ENCODE measurements at places on chromosomes 12 and 14.

GRCh38 chr14:102733326-102733725 is 43.9 kb upstream of the TRAF3 start:
- no peak for DNase-seq

GRCh38 chr14:53714495-53715192 is 242.0 kb downstream of the BMP4 start:
- DNase-seq, result no peak

- DNase-seq, result no peak
Measured at GRCh38 chr12:5459051-5459782, 27.3 kb downstream of the NTF3 start.

DNA sequence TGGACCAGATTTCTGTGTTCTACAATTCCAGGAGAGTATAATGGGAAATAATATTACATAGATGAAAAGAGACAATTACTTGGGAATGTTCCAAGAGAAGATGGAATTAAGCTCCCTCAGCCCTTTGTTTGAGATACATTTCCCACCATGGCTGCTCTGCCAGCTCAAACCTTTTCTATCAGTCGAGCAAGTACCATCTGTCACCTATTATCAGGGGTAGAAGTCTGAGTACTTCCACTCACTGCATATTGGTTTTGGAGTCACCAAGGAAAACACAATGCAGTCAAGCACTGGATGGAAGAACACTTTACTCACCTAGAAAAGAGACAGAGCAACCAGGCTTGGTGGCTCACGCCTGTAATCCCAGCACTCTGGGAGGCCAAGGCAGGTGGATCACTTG is 270.4 kb upstream of the FAR2 start:
- DNase-seq, result no peak

DNA sequence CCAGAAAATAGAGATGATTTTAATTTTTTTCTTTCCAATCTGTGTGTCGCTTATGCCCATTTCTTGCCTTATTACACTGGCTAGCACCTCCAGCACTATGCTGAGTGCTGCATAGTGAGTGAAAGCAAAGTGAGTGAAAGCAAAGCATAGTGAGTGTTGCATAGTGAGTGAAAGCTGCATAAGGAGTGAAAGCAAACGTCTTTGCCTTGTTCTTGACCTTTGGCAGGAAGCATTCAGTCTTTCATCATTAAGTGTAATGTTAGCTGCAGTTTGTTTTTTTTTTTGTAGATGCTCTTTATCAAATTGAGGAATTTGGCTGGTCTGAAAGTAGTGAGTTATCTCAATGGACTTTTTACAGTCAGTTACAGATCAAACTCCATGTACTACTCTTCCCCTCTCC is 6.9 kb upstream of the CORO1C start:
- no peak for DNase-seq

DNA sequence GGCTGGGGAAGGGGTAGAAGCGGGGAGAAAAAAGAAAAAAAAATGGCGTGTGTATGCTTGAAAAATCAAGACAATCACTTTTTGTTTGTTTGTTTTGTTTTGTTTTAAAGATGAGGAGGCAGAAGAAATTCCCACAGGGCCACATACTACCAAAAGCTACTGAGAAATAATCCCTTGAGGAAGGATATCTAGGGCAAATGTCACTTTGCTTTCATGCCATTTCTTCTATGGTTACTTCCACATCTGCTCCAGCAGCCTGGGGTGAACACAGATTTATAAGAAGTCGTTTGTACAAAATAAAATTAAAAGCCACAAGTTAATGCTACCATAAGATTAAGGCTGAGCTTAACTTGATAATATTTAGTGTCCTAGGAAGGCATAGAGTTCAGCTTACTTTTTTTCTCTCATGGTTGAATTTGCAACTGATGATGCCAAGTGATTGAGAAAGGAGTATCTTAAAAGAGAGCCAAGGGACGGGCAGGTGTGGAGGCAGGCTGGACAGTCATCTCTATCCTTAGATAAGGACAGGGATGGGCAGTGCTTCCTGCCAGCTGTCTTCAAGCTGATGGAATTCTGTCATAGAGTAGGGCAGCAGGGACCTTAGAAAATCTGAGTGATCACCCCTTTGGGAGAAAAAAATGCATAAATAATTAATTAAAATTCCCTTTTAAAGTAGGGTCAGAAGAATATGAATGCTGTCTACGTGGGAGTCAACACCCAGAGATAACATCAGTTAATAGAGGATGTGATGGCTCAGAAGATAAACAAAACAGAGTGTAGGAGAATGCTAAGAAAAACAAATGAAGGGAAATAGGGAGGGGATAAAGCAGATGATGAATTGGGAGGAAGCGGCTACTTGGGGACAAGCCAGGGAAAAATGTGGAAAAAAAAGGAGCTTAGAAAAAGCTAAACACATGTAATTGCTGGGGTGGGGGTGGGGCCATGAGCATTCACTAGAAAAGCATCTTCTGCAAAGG is 57.1 kb downstream of the DYRK2 start:
- DNase-seq, result no peak

- DNase-seq, result no peak
Measured at GRCh38 chr12:570921-571794, 92.1 kb downstream of the NINJ2 start.

DNA sequence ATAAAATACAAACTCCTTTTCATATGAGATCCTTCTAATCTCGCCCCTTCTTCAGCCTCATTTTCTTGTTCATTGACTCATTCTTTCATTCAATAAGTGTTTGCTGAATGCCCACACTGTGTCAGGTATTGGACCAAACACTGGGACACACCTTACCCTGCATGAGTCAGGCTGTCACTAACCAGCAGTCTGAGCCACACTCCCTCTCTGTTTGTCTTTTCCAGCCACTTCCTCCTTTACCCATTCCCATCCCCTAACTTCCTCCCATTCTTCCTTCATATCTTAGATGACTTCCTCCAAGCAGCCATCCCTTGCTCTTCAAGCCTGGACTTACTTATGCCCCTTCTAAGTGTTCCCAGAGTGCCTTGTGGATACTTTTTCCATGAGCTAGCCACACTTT is 27.0 kb upstream of the HIF1A start:
- no peak for DNase-seq

- no peak for DNase-seq
Measured at GRCh38 chr12:122385171-122386016, 37.1 kb downstream of the CLIP1 start.

DNA sequence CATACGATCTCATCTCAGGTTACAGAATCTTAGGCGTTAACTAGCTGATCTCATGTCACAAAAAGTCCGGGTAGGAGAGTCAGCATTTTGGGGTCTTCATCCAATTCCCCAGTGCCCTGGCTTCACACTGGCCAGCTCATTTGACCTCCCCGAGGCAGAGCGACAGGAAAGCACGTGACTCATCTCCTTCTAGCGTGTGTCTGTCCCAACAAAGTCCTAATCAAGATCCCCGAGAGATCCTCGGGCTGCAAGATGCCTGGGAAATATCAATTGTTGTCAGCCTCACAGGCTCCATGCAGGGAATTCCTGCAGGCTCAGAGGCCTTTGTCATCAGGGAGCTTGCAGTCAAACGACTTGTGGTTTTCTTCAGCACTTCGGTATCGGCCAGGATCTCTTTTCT is 57.5 kb downstream of the ZNF664 start:
- DNase-seq, result no peak

GRCh38 chr12:85489194-85489593 is 209.2 kb downstream of the ALX1 start:
- DNase-seq, result no peak

GRCh38 chr12:47014474-47014873 is 64.9 kb upstream of the PCED1B start:
- DNase-seq, result no peak

GRCh38 chr12:4119157-4119761 is 154.3 kb upstream of the CCND2 start:
- DNase-seq, result no peak

GRCh38 chr12:47303207-47303606 is 223.4 kb upstream of the AMIGO2 start:
- no peak for DNase-seq

DNA sequence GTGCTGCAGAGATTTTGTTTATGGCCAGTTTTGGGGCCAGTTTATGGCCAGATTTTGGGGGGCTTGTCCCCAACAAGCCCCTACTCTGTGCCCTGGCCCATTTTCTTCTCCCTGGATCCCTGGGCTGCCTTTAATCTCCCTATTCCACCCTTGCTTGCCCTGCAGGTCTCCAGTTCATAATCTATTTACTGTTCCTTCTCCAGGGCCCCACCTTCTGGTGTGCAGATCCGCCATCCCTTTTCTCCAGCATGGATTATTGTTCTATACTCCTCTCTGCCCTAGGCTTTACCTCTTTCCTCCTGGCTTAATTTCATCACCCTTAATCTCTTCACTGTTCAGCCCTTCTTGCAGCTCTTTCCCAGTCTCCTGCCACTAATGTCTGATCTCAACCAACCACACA is 26.0 kb upstream of the NUDT4 start:
- no peak for DNase-seq

GRCh38 chr14:61253064-61253738 is 27.9 kb downstream of the TMEM30B start:
- DNase-seq, result no peak

- DNase-seq, result no peak
Measured at GRCh38 chr12:94269316-94269999, 121.1 kb downstream of the PLXNC1 start.

DNA sequence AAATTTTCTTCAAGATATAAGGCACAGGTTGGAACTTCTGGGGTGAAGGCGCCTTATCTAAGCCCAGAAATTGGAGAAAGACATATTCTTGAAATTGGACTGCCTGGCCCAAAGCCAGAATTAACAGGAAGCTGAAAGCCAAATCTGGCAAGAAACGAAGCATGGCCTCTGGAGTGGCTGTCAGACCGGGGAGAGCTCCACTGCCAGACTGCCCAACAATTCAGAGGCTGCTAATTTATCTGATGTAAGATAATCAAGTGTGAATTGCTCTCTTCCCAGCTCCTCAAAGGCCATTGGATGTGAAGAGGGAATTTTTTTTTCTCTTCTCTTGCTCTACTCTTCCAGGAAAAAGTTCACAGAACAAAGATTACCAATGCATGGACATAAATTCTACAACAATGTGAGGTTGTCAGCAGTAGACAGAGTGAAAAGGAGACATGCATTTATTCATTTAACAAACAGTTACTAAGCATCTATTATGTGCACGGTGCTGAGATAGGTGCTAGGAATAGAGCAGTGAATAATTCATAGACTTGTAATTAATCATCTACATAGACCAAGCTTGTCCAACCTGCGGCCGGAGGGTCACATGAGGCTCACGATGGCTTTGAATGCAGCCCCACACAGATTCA is at the start of gene GDF3:
TSS of gene GDF3 (minus strand) at position 210 of the 632 bp plus-strand sequence. CDS start at position 163, 47 bp downstream.
- DNase-seq, result no peak

DNA sequence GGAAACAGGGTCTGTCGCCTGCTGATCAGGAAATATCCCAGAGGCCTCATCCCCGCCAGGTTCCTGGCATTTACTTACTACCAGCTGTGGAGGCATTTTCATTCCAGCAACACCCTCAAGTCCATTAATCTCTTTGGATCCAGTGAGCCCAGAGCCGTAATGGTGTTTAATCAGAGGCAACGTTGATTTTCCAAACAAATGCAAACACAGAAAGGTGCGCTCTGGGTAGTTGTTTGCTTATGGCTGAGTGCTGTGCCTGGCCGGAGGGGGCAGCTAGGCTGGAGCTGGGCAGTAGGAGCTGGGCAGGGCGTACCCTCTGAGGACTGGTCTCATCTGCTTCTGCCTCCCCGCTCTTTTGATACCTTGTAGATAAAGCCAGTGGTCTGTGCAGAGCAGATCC is 110.6 kb downstream of the ADCK1 start:
- no peak for DNase-seq

GRCh38 chr12:19045426-19045825 is 84.1 kb upstream of the PLEKHA5 start:
- DNase-seq, result no peak

GRCh38 chr14:90995785-90996184 is 64.7 kb downstream of the RPS6KA5 start:
- no peak for DNase-seq

GRCh38 chr12:62291864-62292760 is 31.9 kb downstream of the USP15 start:
- no peak for DNase-seq

- DNase-seq, result no peak
Measured at GRCh38 chr12:4223273-4223845, 50.2 kb upstream of the CCND2 start.

- DNase-seq, result no peak
Measured at GRCh38 chr12:28164644-28165275, 25.5 kb upstream of the CCDC91 start.

DNA sequence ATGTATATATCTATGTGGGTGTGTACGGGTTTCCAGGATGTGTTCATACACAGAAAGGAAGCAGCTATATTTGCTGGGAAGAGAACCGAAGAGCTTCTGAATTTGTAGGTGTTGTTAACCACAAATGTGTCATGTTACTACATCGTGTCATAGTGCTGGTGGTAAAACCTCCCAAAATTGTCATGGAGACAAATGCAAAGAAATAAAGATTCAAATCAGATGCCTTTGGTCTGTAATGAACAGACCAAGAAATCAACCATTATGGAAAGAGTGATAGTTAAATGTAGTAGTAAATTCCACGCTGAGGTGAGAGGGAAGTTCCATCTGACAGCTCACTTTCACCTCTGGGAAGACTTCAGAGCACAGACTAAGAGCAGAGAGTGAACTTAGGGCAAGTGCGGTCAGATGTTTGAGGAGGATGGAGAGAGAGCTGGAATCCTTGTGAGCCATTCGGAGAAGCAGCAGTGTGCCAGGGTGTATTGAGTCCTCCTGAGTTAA is 487.5 kb downstream of the TMEM121 start:
- DNase-seq, result no peak

DNA sequence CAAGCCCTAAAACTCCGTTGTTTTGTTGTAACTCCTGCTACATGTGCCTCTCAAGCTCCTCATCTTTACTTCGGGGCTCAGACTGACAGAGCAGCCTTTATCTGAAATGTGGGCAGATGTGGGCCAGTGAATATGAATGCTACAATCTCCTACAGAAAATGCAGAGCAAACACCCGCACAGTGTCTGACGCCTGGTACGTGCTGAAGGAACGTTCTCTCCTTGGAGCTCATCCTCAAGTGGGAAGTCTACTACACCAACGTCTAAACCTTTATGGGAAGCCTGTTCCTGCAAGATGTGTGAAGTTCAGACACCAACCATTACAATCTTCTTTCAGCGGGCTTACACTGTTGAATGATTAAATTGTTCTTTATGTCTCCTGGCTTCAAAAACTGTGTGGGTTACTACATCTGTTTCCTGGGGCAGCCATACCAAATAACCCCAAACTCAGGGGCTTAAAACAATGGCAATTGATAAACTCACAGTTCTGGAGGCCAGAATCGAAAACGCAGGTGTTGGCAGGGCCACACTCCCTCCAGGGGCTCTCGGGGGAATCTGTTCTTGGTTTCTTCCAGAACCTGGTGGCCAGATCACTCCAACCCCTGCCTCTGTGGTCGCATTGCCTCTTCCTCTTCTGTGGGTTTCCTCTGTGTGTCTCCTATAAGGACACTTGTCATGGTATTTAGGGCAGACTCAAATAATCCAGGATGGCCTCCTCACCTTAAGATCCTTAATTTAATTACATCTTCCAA is 179.7 kb upstream of the PLXNC1 start:
- no peak for DNase-seq

GRCh38 chr12:1773937-1774655 is 46.3 kb upstream of the LRTM2 start:
- no peak for DNase-seq
